ENCODE measurements at places on chromosomes 5 and 9. TPM values are rescaled to one million over a fixed set of nuclear protein-coding genes. Genes with fewer than 3 reads are reported as not detected.

The COL5A1 gene
- not detected for total RNA-seq

The F2R gene
- 10.6 TPM for total RNA-seq

GRCh38 chr9:71937070-71937625 is 25.7 kb downstream of the C9orf85 start:
- no peak for DNase-seq

GRCh38 chr9:8206720-8207119 is 407.1 kb upstream of the DMAC1 start:
- no peak for DNase-seq

- DNase-seq = no peak
Observed at GRCh38 chr9:38254151-38254550, 138.4 kb upstream of the ALDH1B1 start.

- DNase-seq = no peak
Observed at GRCh38 chr9:135216236-135216635, 128.8 kb downstream of the OLFM1 start.

GRCh38 chr5:57601996-57602395 is 119.4 kb upstream of the ACTBL2 start:
- DNase-seq = no peak

DNA sequence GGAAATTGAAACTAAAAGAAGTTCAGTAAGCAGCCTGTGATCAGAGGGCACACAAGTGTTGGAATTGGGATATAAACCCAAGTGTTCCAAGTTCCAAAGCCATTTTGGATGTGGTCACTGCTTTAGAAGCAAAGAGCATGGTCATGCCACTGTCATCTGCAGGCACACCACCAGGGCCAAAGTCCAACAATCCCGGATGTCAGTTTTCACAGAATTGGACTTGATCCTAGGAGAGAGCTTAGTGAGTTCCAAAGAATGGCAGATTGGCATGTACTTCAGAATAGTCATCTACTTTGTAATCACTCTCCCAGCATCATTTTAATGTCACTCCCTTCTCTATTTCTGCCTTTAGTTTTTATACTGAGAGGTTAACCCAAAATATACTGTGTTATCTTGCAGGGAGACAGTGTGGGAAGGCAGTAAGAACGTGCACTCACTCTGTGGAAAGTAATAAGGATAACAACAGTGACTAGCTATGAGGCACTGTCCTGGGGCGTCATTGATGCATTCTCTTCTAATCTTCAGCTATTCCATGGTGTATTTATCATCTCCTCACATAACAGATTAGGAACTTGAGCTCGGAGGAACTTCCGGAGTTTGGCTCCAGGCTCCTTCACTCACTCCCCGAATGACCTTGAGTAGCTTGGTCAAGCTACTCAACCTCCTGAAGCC is 388.0 kb downstream of the ACTL7B start:
- no peak for DNase-seq

DNA sequence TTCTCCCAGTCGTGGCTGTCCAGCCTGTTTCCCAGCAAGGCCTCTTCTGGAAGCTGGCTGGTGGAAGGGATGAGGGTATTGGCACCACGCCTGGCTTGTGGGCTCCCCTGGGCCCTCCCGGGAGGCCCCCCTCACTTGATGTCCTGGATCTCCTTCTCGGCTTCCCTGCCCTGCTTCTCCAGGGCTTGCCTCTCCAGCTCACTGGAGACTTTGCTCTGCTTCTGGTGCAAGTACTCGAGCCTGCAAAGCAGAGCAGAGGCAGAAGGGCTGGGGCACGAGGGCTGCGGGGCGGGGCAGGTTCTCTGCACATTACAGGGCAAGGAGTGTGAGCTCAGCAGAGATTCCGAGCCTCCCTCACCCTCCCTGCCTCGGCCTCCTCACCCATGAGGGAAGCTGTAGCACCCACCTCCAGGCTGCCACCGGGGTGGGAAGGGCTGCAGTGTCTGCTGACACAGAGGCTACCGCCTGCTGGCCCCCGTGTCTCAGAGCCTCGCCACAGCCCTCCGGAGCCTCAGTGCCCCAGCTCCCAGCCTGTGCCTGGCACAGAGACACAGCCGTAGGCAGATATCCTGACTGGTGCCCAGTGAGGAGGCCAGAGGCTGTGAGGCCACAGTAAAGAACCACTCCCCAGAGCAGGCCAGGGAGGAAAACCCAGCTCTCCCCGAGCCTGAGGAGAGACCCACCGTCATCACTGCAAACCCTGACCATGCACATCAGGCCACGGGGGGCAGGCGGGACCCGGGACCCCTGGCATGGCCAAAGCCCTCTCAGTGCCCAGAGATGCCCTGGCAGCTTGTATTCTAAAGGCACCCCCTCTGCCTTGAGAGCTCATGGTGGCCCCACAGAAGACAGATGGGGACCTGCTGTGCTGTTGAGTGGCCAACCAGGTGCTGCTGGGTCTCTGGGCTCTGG is 7.2 kb downstream of the SNAPC4 start:
- DNase-seq = no peak

DNA sequence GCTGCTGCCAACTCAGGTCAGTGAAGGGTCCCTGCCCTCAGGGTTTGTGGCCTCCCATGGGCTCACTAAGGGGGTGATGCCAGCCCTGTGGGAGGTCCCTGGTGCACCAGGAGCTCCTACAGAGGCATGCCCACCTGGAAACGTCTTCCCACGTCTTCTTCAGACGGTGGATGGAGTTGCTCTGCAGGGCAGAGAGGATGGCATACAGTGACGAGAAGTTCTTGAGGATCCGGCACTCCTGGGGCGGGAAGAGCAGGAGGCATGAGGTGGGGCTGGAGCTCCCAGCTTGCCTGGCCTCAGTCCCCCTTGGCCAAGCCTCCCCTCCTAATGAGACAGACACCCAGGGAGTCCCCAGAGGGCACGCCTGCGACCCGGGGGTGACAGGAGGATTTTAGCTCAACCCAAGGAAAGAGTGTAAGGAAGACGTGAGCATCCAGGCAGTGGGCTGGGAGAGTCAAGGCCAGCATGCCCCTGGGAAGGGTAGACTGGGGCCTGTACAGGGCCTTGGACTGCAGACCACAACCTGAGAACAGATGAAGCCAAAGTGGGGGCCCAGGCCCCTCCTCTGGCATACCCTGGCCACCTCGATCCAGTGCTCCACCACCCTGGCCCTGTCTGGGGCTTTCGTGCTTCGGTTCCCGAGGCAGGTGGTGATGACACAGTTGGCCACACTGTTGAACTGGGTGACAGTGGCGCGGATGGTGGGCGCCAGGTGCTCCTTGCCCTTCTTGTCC is 14.4 kb downstream of the RALGDS start:
- DNase-seq = no peak

DNA sequence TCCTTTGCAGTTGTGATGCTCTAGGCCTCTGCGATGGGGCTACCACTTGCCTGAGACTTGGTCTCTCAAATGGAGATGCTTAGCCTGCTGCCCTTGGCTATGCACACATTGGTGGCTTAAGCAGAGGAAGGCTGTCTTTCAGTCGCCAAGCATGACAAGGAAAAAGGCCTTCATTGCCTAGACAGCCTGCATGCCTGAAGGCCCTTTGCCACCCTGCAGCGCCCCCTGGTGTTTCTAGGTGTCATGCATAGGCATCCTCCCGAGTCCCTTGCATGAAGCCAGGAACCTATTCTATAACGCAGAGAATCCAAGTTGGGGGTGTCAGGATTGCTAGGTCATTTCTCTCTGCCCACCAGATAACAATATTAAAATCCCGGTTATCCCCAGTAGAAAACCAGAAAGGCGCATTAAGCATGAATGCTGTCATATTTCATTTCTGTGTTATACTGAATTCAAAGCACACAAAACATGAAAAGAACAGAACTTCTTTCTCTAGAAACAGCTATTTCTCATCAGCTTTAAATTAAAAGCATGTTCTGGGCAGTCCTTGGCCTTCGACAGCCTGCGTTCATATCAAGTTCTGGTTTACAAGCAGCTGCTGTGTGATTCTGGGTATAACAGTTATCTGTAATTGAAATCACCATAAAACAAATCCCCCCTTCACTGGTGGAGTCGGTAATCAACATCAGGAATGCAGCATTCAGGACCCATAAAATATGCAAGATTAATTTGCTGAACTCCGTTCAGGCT is 59.7 kb upstream of the TRPC7 start:
- DNase-seq = peak; percentile 70
